Thymus (tissue), 14 donors: ENCODE measurements at places on chromosomes 7 and 10.

GRCh38 chr10:4246881-4247358, 461.9 kb upstream of the KLF6 start:
- DNase-seq, result no peak

- no peak for DNase-seq
Measured at GRCh38 chr7:155057076-155057475, 13.0 kb upstream of the HTR5A start.

GRCh38 chr10:23521735-23522134, 82.9 kb downstream of the OTUD1 start:
- no peak for DNase-seq

GRCh38 chr10:5888843-5889623, 660 bp downstream of the ANKRD16 start:
- no peak for DNase-seq

GRCh38 chr7:144386741-144387140, 16.8 kb downstream of the NOBOX start:
- no peak for DNase-seq

GRCh38 chr10:92756201-92757065, 66.7 kb downstream of the HHEX start:
- no peak for DNase-seq

DNA sequence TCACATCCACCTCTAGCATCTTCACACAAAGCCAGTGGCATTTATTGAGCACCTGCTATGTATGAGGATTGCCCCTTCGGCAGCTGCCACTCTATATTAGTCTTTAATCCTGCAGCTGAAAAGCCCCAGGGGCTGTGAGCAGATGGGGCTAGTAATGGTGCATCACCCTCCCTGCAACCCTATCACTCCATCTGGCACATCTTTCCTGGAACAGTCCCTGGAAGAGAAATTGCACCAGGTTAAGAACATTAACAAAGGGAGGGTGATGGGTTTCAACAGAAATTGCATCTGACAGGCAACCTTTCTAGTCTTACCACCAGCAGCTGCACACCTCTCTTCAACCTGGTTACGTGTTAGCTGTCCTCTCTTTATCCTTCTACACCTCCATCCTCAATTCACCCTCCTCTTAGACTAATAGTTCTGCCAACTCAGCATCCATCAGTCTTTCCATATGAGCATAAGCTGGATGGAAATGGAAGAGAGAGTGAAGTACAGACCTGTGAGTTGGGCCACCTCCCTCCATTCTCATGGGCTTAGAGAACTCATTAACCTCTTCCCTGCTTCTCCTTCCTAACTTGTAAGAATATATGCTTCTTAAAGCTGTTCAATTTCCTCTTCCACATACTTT, 168.6 kb upstream of the NEBL start:
- no peak for DNase-seq

- no peak for DNase-seq
Measured at GRCh38 chr10:73857446-73857845, 16.9 kb downstream of the CAMK2G start.

DNA sequence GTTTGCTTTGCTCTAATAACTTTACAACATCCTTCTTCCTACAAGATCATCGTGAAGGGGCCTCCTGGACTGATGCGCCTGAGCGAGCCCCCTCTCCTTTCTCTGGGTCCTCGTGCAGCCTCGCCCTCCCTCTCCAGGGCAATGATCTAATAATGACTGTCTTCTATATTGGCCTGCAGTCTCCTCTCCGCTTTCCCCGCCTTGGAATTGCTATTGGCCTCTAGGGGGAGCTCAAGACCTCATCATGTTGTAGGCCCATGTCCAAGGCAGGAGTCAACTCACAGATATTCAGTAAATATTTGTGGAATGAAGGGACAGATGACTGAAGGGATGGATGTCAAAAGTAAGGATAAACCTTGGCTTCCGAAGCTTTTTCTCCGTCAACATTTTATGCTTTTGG, 1180.3 kb downstream of the TYW1 start:
- DNase-seq, result peak; percentile 32

DNA sequence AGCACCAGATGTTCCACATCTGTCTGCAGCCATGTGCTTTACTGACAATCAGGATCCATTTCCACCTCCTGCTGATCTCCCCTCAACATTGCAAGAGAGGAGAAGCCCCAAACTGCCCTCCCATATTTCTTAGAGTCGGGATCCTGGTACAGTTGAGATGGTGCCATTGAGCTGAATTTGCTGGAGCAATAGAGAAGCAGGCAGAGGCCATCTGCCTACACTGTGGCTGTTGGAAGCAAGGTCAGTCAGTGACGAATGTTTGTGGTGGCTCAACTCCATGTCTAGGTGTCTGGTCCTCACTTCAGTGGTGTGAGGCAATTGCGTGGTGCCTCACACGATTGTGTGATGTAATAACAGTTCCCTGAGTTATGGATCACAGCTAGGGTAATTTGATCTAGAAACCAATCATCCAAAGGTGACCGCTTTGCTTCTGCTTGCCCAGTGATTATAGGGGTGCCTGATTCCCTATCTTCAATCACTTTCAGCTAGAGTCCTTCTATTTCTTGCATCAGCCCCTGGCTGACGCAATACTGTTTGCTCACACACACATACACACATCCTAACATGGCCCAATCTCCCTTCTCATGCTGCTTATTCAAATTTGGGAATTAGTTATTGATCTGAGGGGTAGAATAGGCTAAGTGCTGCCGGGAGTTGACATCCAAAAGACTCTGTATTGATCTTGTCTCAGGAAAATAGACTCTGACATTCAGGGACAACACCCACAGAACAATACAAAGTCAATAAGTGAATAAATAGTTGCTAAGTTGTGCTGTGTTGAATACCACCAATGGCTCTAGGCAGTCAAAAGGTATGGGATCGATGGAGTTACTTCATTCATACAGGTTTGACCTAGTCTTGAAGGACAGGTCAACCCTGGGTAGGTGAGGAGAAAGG, 46.1 kb upstream of the SLC35B4 start:
- DNase-seq, result no peak

DNA sequence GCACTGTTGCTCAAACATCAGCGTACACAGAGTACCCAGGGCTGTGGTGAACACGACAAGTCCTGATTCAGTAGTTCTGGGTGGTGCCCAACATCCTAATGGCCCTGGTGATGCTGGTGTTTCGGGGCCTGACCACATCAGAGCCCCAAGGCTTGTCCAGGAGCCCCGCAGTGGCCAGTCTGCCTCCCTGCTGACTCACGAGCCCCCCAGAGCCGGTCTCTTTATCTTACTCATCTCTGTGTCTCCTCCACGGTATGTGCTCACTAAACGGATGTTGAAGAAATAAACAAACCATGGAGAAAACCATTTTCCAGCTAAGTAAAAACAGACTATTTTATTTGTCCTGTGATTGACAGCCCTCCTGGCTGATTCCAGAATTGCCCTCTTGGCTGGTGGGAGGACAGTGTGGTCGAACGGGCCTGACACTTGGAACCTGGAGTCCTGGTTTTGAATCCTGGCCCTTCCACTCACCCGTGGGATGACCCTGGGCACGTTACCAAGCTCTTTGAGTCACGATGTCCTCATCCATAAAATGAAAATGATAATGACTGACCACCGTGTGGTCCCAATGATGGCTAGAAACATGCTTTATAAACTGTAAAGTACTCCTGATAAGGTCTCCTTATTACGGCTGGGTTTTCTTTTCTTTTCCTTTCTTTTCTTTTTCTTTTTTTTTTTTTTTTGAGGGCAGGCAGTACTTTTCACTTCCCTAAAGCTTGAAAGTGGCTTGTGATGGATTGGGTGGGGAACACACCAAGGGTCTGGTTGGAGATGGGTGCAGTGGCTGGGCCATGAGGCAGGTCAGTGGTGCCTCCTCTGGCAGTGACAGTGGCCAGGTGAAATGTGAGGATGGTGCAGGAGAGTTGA, 5.7 kb downstream of the HIP1 start:
- no peak for DNase-seq

DNA sequence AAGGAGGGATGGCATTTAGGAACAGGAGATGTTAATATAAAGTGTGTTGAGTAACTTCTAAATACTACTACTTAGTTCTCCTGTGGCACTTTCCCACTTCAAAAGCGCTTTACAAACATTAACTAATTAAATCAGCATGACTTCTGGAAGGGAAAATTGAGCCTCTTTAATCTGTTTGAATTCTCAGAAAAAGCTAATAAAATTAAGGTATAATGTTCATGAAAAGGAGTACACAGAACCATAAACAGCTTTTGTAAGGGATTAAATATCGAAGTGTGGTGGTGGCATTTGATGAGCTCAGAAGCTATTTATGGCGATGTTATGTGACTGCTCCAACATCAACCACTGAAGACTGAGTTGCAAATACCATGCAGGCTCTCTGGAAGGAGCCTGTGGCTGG, 10.2 kb upstream of the VAX1 start:
- no peak for DNase-seq

GRCh38 chr7:124874644-124875163, 54.9 kb downstream of the POT1 start:
- DNase-seq, result no peak

DNA sequence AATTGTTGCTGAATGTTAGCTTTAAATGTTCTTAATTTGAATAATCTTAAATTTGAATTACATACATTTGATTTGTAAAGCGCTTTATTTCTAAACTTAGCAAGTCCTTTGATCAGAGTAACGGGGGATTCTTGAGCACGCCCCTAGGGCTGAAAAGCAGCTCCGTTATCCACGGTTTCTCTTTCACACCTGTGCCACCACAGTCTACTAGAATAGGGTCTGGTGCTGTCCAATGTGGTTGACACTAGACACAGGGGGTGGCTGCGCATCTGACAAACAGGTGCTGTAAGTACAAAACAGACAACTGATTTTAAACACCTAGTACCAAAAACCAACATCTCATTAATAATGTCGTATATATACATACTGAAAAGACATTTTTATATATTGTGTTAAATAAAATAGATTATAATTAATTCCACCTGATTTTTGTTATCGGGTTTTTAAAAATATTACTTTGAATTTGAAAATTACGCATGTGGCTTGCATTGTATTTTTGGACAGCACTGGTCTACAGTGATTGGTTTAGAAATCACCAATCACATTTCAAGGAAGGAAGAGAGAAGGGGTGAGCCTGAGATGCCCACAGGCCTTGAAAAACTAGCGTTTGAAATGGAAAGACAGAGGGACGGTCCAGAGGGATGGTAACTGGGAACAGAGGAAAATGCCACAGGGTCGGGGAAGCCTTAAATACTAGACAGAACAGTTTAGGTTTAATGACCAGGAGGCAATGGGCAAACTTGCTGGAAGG, 7.3 kb downstream of the SEPHS1 start:
- DNase-seq, result peak; percentile 75

- no peak for DNase-seq
Measured at GRCh38 chr7:36203071-36203790, 50.2 kb downstream of the EEPD1 start.

DNA sequence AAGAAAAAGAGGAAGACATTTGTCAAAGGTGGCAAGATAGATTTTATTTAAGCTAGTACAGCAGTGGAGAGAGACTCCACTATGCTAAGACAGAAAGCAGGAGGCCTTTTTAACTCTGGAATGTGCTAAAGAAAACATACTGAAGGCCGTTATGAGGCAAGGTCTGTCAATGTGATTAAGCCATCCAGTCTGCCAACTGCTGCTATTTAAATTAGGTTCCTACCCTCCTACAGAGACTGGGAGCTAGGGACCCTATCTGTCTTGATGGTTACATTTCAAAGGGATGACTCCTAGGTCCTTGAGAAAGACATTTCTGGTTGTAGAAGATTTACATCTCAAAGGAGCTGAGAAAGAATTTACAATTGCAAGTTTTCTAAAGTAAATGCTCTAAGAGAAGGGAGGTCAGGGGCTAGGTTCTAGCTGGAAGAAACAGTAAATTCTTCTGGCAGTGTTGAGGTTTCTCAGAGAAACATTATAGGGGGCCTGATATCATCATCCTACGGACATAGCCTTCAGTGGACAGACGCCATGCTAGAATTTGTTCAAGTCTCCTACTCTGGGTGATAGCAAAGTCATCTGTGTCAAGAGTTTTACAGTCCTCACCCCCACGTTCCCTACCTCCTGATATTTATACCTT, 211.6 kb downstream of the PHF14 start:
- DNase-seq, result no peak

- no peak for DNase-seq
Measured at GRCh38 chr7:140641524-140642195, 1.0 kb upstream of the DENND2A start.

DNA sequence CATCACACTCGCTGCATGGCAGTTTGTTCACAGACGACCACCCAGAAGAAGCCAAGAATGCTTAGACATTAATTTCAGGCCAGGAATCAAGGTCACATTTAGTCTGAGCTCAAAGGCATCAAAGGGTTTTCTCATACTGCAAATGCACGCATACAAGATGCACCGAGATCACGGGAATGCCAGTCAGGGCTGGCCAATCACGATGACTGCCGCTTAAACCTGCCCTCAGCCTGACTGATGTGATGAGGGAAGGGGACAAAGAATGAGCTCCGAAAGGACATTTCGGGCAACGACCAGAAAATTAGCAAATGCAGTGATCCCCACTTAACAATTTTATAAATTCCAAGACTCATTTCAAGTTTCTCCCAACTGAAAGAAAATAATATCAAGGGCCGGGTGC, 20.2 kb downstream of the CTBP2 start:
- no peak for DNase-seq

DNA sequence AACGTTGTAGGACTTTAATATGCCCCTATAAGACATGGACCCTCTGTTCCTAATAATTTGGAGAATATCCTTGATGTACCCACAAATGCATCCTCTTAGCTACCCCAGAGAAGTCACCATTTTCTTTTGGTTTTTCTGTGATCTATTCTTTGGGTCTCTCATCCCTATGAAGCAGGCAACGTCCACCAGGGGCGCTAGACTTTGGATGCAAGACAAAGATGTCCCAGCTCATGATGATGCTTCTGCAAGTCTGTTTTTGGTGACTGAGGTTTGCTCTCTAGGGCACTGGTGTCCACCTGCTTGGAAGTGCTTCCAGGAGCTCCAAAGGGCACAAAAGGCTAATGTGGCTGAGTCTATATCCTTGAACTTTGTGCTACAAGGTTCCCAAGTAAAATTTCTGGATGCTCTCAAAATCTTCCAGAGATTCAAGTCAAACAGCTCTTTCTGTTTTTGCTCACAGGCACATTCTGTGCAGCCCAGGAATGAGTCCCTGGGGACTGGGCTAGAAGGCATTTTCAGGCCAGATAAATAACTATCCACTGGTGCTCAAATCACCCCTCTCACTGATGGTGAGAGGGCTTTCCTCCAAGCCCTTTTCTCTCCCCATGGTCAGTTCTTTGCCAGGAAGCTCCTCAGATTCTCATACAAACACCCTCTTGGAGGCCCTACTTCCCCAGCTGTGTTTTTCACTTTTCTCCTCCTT, 166.4 kb downstream of the C7orf25 start:
- no peak for DNase-seq
